ENCODE measurements at places on chromosomes 6 and 20. TPM values are rescaled to one million over a fixed set of nuclear protein-coding genes. Genes with fewer than 3 reads are reported as not detected.

Gene ZNF335
- total RNA-seq: 30.5 TPM

Gene PXT1
- total RNA-seq: 0.25 TPM

Gene UBR2
- 23.8 TPM for total RNA-seq

Gene CCM2L
- 0.92 TPM for total RNA-seq

Gene PSORS1C2
- total RNA-seq: not detected

Gene PDE10A
- not detected for total RNA-seq

Gene RIPPLY2
- total RNA-seq: not detected

Gene AKAP12
- total RNA-seq: 0.07 TPM

Gene IL17F
- total RNA-seq: not detected

Gene TMC2
- not detected for total RNA-seq

Gene PTPRT
- not detected for total RNA-seq

Gene C6orf52
- 1.0 TPM for total RNA-seq

Gene VTA1
- 49.0 TPM for total RNA-seq

Gene PRICKLE4
- total RNA-seq: 1.2 TPM

Gene BPIFB2
- total RNA-seq: not detected

Gene SIRPB1
- not detected for total RNA-seq

Gene PGC
- total RNA-seq: not detected

Gene EBF4
- 2.6 TPM for total RNA-seq

Gene MAS1
- not detected for total RNA-seq

Gene C6orf163
- 3.0 TPM for total RNA-seq

Gene COL12A1
- not detected for total RNA-seq

Gene TINAG
- total RNA-seq: not detected

Gene XKR7
- total RNA-seq: 0.06 TPM

Gene TREM2
- not detected for total RNA-seq

Gene HLA-DOA
- 65.4 TPM for total RNA-seq

Gene GJA10
- total RNA-seq: not detected

Gene OPN5
- not detected for total RNA-seq

Gene ETV7
- not detected for total RNA-seq

All from OCI-LY7 (cell line).